Activated CD4-positive, alpha-beta T cell treated with anti-CD3 and anti-CD28 coated beads, Interleukin-2, Interleukin-4, amounts not matched to agents 100 ng/mL and 50 ng/mL, durations not matched to agents 16 hours and 8 hours (primary cell): ENCODE measurements at places on chromosomes 5 and 9.

- DNase-seq: no peak
These were observed 52.9 kb upstream of the PTPDC1 start for GRCh38 chr9:94031380-94031779.

DNA sequence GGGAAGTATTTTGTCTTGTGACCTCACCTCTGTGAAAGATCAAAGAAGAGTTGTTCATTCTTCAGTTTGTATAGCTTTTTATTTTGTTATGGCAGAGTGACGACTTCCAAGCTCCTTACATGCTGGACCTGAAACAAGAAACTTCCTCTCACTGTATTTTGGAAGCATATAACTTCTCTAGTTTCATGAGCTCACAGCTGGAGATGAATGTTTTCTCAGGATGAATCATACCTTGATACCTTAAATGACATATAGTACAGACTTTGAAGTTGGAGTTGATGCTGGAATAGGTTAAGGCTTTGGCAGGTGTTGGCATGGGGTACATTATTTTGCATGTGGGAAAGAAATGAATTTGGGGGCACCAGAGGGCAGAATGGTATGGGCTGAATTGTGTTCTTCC, 112.5 kb downstream of the SLC25A46 start:
- DNase-seq: no peak

- no peak for DNase-seq
These were observed 178.1 kb downstream of the TMEM161B start for GRCh38 chr5:88090506-88090905.

GRCh38 chr5:57887851-57888621, 405.4 kb upstream of the ACTBL2 start:
- no peak for DNase-seq

DNA sequence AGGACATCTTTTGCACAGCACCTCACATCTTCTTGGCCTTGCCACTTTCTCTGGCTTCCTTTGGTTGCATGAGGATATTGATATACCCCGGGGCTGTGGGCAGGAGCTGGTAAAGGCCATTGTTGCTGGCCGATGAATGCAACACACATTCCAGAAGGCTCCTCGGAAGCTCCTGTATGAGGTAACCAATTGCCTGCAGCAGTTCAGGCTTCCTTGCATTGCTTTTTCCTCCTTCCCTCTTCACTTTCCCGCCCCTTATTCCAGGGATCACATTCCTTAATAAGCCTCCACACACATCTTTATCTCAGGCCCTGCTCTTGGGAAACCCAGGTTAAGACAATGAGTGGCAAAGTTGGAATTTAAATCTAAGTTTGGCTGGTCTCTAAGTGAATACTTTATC, 505.4 kb upstream of the CLINT1 start:
- DNase-seq: no peak

DNA sequence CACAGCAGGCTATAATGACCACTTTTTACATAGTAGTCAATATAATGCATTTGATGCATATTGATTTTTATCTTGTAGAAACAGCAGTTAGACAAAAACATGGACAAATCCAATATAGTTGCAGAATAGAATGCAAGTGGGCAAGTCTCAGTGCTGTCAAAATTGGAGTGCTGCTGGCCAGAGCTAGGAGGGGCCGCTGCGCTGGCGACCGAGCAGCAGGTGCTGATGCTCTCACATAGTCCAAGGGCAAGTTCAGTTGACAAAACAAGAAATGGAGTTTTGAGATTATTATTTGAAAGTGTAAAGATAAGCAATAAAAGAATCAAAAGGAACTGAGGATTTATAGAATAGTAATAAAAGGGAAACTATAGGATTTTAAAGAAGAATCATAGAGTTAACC, 60.6 kb upstream of the CDK20 start:
- DNase-seq: no peak

DNA sequence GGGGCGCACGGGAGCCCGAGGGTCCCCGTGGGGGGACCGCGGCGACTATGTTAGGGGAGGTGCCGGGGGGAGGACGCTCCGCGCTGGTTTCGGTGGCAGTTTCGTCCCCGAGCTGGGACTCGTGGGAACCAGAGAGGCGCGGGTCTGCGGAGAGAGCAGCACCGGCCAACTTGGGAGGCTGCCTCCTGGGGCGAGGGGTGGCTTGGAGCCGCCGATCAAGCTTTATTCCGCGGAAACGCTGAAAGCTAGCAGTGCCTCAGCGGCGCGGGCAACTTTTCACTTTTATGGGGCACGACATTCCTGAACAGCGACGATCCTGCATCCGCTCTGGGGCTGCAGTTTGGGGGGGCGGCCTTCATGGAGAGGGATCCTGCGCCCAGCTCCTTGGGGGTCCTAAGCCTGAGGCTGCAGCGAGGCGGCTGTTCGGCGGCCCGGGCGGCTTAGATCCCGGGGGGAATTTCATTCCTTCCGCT, 369 bp downstream of the OCLN start:
- no peak for DNase-seq

GRCh38 chr5:67095346-67096171, 101.0 kb downstream of the CD180 start:
- no peak for DNase-seq
